ENCODE measurements at places on chromosomes 6 and 20. TPM values are rescaled to one million over a fixed set of nuclear protein-coding genes. Genes with fewer than 3 reads are reported as not detected.

The SMIM26 gene
- 56.6 TPM for total RNA-seq

DNA sequence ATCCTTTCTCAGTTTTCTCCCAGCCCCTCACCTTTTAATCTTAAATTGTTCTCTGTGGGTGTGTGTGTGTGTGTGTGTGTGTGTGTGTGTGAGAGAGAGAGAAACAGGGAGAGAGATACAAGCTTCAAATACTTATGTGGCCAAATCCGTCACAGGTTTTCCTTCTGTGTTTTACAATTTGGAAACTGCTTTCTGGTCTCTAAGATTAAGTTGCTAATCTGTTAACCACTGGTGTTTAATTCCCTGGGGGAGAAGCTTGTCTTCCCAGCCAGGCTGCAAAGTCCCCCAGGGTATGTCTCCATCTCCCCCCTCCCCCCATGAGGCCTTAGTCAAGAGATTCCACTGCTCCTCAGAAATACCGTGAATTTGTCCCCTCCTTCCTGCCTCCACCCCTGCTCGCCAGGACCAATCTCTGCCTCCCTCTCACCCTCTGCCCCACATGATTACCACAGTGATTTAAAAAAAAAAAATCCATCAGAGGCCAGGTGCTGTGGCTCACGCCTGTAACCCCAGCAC is 49.0 kb downstream of the RIPOR3 start:
- H3K36me3 ChIP-seq = no peaks in the 10 kb centered on the region
- no peak overlapping the region for H3K4me3 ChIP-seq
- DNase-seq = no peak
- no peaks in the 10 kb centered on the region for H3K27me3 ChIP-seq
- no peak overlapping the region for H3K27ac ChIP-seq

DNA sequence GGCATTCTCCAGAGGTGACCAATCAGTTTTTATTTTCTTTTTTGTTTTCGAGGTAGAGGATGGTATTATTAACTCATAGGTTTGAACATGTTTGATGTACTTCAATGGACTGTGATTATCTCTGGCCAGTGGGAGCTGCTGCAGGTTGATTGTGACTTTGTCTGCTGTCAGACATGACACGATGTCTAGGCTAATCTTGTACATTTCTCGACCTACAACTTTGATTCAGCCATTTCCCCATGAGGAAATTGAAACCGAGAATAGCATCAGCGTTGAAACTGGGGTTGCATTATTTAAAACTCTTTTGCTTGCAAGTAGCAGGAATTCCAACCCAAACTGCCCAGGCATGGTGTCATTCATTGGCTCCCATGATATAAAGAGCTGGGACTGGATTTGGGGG is 218.9 kb downstream of the CDH26 start:
- peaks cover 1% of the 10 kb centered on the region for H3K27me3 ChIP-seq
- H3K4me3 ChIP-seq = no peak overlapping the region
- no peak overlapping the region for H3K27ac ChIP-seq
- no peaks in the 10 kb centered on the region for H3K4me1 ChIP-seq

GRCh38 chr6:137631323-137631722 is 137.1 kb upstream of the OLIG3 start:
- H3K36me3 ChIP-seq = no peaks in the 10 kb centered on the region
- H3K27ac ChIP-seq = no peak overlapping the region
- DNase-seq = no peak
- H3K4me1 ChIP-seq = no peaks in the 10 kb centered on the region
- no peaks in the 10 kb centered on the region for H3K27me3 ChIP-seq

DNA sequence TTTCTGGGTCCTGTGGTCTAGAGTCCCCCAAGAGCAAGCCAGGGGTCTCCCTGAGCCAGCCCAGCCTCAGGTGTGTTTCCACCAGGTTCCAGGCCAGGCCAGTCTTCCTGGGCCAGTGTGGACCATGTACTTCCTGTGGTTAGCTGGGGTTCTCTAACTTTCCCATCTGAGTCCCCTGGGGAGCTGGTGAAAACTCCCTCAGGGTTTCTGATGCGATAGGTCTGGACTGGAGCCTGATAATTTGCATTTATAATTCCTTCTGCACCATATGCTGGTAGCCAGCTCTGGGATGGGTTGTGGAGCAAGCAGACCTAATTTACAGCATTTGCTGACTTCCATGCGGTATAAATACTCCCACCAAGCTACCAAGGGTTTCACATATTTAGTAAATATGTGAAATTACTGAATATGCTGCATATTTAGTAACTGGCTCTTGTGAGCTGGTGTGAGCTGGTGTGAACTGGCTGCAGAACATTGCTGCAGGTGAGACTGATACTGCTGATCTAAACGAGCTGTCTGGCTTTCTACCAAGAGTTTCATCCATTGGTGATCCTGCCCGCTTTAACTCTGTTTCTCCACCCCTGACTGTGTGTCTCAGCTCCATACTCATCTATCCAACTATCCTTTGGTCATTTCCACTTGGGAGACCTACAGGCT is 62.6 kb downstream of the RIN2 start:
- no peak overlapping the region for H3K27ac ChIP-seq
- no peaks in the 10 kb centered on the region for H3K36me3 ChIP-seq
- no peaks in the 10 kb centered on the region for H3K4me1 ChIP-seq
- no peak for DNase-seq

- peaks cover 3% of the 10 kb centered on the region for H3K4me1 ChIP-seq
- peaks cover 35% of the 10 kb centered on the region for H3K27me3 ChIP-seq
- no peak overlapping the region for H3K27ac ChIP-seq
- no peak overlapping the region for H3K4me3 ChIP-seq
- no peaks in the 10 kb centered on the region for H3K36me3 ChIP-seq
These were observed 65.5 kb upstream of the BHLHE23 start for GRCh38 chr20:63072231-63072791.

DNA sequence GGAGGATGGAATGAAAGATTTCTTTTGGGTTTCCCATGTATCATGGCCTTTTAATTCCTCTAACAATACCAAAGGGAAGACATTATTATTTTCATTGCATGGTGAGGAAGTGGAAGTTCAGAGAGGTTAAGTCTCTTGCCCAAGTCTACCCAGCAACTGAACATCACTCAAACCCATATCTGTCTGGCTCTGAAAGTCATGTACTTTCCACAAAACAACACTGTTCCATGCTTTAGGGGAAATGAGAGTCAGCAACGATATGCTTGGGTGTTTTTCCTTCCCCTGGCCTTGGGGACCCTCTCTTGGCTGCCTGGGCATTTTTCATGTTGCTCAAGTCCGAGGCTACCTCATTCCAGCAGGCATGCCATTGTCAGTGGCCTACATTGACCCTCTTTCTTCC is 118.8 kb downstream of the ADTRP start:
- no peak for DNase-seq
- no peak overlapping the region for H3K27ac ChIP-seq
- peaks cover 16% of the 10 kb centered on the region for H3K27me3 ChIP-seq
- no peak overlapping the region for H3K4me3 ChIP-seq

Data from activated CD8-positive, alpha-beta T cell treated with anti-CD3 and anti-CD28 coated beads for 36 hours (primary cell).